ENCODE measurements at places on chromosomes 16 and 17.

- DNase-seq: no peak
These were observed 66.7 kb downstream of the GTF3C1 start for GRCh38 chr16:27483088-27483437.

DNA sequence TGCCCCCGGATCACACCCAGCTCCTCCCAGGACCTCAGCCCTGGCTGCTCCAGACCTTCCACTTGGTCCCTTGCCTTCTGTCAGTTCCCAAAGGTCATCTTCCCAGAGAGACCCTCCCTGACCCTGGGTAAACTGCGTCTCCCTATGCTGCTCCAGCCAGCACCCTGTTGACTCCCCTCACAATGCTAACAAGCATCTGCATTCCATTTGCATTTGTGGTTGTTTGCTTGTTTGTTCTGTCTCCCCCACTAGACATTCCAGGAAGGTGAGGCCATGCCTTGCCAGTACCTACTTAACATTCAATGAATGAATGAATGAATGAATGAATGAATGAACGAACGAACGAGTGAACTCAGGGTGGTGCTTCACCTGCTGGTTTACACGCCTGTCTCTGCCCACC, 171.2 kb downstream of the WSCD1 start:
- no peak for DNase-seq

GRCh38 chr16:24810951-24811843, 34.6 kb upstream of the SLC5A11 start:
- DNase-seq: no peak

- no peak for DNase-seq
These were observed 37.4 kb downstream of the RHBDL3 start for GRCh38 chr17:32302860-32303649.

DNA sequence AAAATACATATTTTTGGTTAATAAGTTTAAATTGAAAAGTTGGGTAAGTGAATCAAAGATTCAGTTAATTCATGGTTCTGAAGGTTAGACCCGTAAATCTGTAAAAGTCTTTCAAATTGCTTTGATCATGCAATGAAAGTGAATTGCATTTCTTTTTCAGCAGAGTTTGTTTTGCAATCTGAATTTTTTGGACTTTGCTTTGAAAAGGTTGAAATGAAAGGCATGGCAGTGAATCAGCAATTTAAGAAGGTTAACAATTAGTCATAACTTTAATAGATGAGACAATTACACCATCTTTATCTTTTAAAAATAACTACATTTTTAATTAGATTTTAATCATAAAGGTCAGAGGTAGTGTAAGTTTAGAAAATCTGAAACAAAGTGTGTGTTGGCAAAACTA, 310.9 kb upstream of the KCNJ16 start:
- no peak for DNase-seq

- no peak for DNase-seq
These were observed 44.5 kb downstream of the CFAP20 start for GRCh38 chr16:58084635-58085034.

DNA sequence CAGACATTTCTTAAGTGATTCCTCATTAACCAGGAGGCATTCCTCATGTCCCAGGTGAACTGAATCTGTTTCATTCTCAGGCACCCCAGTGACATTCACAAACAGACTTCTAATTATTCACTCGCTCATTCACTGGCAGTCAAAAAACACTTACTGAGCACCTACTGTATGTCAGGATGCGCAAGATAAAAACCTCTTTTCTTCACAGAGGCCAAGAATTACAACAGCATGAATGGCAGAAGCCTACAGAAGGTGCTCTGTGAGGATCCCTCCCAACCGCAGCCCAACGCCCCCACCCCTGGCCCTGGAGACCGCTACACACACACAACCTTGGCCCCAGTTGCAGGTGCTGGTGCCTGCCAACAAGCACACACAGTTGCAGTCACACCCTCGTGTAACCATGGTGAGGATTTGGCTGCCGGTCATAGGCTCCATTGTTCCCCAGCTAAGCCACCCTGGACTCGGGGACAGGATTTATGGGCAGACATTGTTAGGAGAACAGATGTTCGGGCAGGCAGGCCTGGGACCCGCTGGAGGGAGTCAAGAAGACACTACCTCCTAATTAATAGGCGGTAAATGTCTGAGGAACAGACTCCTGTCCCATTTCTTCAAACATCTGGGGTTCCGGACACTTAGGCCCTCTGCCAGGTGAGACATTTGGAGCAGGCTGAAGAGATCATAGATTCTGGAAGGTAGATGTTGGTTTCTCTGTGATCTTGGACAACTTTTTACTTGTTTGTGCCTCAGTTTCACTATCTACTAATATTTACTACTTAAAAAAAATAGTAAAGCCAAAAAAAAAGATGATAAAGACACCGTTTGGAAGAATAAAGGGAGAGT, 43.2 kb downstream of the CUEDC1 start:
- DNase-seq: no peak

DNA sequence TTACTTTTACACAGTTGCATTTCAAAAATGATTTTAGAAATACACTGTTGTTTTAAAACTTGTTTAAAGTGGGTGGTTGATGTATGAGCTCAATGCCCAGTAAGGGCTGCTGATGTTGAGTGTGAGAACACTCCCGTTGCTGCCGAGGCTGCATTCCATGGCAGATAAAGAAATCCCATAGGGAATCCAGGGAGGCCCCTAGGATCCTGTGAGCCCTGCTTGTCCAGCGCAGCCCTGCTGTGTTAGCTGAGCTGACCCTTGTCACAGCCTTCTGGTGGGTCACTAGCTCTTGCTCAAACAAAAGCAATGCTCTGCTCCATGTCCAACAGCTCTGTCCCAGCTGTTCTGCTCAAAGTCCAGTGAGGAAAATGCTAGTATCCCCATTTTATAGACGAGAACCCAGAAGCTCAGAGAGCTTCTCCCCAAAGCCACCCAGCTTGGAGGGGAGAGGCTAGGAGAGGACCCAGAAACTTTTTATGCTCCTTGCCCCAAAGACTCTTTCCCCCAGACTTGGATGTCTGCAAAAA, 18.6 kb upstream of the COL1A1 start:
- no peak for DNase-seq
